ENCODE measurements at places on chromosomes 2 and 18.

DNA sequence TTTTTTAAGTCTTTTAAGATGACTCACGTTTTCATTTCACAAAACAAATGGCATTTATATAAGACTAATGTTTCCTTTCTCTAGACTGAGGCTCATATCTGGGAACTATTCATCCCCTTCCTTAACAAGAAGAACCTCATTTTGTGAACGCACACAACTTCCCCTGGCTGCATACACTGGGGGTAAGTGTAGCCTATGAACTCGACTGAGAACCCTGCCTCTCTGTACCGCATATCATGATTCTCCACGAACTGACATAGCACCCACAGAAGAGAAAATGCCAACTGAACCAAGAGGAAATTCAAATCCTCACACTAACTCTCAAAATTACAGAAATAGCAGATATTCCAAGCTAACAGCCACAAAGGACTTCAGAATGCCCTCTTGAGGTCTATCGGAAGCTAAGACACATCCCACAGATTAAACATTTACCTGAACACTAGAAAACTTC, 236.7 kb downstream of the TCF4 start:
- H3K36me3 ChIP-seq, result no peaks in the 10 kb centered on the region
- no peak overlapping the region for H3K27ac ChIP-seq
- no peak overlapping the region for H3K4me3 ChIP-seq

GRCh38 chr2:88078643-88079172, 11.1 kb downstream of the SMYD1 start:
- H3K27me3 ChIP-seq, result no peaks in the 10 kb centered on the region
- no peaks in the 10 kb centered on the region for H3K4me1 ChIP-seq
- no peak for DNase-seq
- H3K36me3 ChIP-seq, result no peaks in the 10 kb centered on the region
- H3K4me3 ChIP-seq, result no peak overlapping the region
- no peak overlapping the region for H3K27ac ChIP-seq

DNA sequence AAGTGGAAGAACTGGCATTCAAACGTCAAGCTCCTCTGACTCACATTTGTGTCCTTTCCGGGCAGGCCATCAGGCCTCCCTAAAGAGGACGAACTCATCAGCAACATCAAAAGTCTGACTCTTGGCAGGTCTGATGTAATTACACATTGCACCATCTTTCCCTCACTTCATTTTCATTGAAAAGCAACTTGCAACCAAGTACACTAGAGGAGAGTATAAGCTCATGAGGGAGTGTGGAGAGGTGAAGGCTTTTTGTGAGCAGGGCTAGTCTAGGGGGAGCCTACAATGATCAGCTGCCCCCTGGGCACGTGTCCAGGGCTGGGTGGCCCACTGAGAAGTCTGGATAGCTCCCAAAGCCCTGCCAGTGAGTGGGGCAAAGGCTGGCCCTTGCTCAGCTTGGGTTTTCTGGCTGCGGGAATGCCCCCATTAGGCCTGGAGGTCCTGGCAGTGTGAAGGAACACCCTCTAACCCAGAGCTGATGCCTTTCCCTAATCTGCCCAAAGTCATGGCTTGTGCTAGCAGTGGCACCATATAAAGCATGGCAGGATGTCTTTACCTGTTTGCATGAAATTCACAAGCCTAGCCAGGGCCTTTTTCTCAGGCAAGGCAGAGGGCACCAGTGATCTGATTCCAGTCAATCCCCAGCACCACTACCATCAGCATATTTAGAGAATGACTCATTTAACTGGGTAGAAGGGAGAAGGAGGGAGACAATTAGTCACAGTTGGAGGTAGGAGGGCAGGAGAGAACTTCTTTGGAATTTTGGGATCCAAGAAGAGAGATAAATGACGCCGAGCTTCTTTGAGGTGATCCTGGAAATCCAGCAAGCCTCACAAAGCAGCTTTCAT, 8.5 kb upstream of the DAW1 start:
- DNase-seq, result no peak
- peaks cover 37% of the 10 kb centered on the region for H3K4me1 ChIP-seq

GRCh38 chr2:121298476-121298875, 13.5 kb upstream of the TFCP2L1 start:
- DNase-seq, result peak; percentile 31
- no peaks in the 10 kb centered on the region for H3K36me3 ChIP-seq
- no peaks in the 10 kb centered on the region for H3K4me1 ChIP-seq
- H3K4me3 ChIP-seq, result no peak overlapping the region

DNA sequence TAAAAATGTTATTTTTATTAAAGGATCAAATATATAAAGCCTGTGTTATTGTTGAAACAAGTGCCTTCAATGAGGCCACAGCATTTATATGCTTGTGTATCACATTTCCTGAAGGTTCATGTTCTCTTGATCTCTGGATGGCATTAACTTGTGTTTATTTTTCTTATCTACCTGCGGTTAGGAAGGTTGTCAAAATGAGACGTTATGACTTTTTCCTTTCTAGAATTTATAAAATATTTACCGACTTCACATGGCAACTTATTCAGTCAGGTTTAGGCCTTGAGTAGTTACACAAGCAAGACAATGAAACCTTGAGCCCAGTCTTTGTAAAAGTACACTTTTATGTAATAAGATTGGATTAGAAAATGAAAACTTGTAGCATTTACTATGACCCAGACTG, 196.4 kb upstream of the ACVR2A start:
- no peaks in the 10 kb centered on the region for H3K4me1 ChIP-seq
- no peak overlapping the region for H3K27ac ChIP-seq
- H3K27me3 ChIP-seq, result no peaks in the 10 kb centered on the region
- H3K36me3 ChIP-seq, result no peaks in the 10 kb centered on the region

- H3K27me3 ChIP-seq, result no peaks in the 10 kb centered on the region
- H3K27ac ChIP-seq, result no peak overlapping the region
- H3K4me3 ChIP-seq, result no peak overlapping the region
- no peak for DNase-seq
These were observed 78.4 kb downstream of the TGFA start for GRCh38 chr2:70475266-70475665.

- H3K36me3 ChIP-seq, result no peaks in the 10 kb centered on the region
- H3K4me3 ChIP-seq, result peak overlapping the region; percentile 5
- peak overlapping the region; percentile 89 for H3K27ac ChIP-seq
- H3K4me1 ChIP-seq, result peaks cover 55% of the 10 kb centered on the region
- DNase-seq, result peak; percentile 91
These were observed 50.3 kb upstream of the FOSL2 start for GRCh38 chr2:28342081-28342967.

DNA sequence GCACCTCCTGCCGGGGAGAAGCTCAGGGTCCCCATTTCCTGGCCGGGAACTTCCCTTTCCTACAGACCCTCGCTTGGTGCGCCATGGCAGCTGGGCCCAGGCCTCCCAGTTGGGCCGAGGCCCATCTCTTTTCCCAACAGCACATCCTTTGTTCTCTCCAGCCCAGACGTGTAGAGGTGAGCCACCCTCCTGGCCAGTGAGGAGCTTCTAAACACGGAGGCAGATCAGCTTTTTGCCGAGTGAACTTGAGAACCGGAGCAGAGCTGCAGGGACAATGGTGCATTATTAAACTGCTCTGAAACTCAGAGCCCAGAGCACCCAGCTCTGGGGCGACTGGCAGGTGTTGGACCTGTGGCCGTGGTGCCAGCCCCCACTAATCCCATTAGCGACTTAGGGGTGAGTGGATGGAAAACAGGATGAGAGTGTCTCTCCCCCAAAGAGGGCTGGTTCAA, 25.4 kb downstream of the SH3BP4 start:
- H3K4me1 ChIP-seq, result peaks cover 48% of the 10 kb centered on the region
- no peak overlapping the region for H3K4me3 ChIP-seq
- H3K36me3 ChIP-seq, result no peaks in the 10 kb centered on the region
- no peak for DNase-seq

GRCh38 chr2:233823731-233824121, 30.6 kb downstream of the HJURP start:
- no peaks in the 10 kb centered on the region for H3K27me3 ChIP-seq
- no peaks in the 10 kb centered on the region for H3K36me3 ChIP-seq
- H3K27ac ChIP-seq, result no peak overlapping the region

DNA sequence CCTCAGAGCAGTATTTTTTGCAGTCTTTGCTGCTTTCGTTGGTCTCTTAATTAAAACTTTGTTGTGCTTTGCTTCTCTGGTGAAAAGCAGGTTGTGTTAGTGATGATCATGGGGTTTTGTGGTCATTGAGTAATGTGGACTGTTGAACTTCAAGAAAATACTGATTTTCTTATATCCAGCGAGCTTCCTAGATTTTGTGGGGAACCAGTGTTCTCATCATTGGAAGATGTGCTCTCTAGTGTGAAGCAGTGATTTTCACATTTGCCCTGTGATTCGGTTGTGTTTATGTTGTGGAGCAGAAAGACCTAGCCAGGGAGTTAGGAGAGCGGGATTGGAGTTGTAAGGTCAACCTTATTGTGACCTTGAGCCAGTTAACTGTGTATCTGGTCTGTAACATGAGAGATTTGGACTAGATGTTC, 12.4 kb downstream of the ASAP2 start:
- no peaks in the 10 kb centered on the region for H3K36me3 ChIP-seq
- DNase-seq, result no peak
- no peak overlapping the region for H3K4me3 ChIP-seq
- H3K4me1 ChIP-seq, result peaks cover 3% of the 10 kb centered on the region

DNA sequence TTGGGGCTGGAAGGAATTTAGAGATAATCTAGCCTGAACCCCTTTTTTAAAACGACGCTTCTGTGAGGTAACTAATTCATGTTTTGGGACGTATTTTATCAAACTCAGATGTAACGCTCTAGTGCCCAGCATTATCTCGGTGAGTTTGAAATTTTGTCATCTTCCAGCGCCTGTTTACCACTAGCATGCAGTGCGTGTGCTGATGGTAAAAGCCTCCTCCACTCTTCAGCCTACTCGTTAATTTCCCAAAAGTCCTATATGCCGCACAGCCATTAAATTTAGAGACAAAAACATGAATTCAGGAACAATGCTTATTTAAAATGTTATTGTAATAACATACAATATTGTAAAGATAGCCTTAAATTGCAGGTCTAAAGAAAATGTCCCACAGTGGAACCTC, 2.8 kb downstream of the ZCCHC2 start:
- peak overlapping the region; percentile 96 for H3K4me3 ChIP-seq
- peak overlapping the region; percentile 99 for H3K27ac ChIP-seq
- H3K4me1 ChIP-seq, result peaks cover 5% of the 10 kb centered on the region
- no peaks in the 10 kb centered on the region for H3K27me3 ChIP-seq

DNA sequence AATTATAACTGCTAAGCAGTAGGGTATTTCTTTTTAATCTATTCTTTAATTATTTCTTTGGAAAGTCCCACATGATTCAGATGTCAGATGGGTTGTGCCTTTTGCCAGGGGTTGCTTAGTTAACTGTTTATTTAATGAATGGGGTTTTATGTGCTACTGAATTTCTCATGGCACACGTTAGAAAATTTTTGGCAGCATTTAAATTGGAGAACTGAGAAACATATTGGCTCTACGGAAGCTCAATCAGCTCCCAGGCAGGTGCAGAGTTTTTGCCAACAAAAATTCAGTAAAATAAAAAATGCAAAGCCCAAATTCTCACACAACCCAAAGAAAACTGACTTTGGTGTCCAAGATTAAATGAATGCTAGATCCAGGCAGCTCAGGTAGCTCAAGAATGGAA, 467.2 kb downstream of the NRXN1 start:
- DNase-seq, result no peak
- no peaks in the 10 kb centered on the region for H3K27me3 ChIP-seq
- no peaks in the 10 kb centered on the region for H3K4me1 ChIP-seq
- no peaks in the 10 kb centered on the region for H3K36me3 ChIP-seq
- H3K27ac ChIP-seq, result no peak overlapping the region

DNA sequence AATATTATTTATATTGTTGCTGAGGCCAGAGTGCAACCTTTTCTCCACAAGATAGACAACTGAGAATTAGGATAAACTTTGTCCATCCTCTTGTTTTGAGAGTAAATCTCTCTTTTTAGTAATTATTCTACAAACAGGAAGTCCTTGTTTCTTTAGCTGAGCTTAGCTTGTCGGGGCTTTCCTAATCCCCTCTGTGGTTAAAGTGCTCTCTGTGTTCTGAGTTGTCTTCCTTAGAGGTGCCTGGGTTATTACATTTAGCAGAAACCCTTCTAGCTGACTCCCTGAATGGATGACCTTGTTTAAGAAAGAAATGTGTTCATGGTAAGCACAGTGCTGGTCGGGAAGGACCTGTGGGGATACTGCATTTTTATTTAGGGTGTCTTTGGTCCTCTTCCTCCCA, 12.7 kb downstream of the USP39 start:
- peaks cover 100% of the 10 kb centered on the region for H3K36me3 ChIP-seq
- H3K4me1 ChIP-seq, result no peaks in the 10 kb centered on the region
- no peaks in the 10 kb centered on the region for H3K27me3 ChIP-seq
- no peak overlapping the region for H3K4me3 ChIP-seq
- DNase-seq, result no peak
- no peak overlapping the region for H3K27ac ChIP-seq

DNA sequence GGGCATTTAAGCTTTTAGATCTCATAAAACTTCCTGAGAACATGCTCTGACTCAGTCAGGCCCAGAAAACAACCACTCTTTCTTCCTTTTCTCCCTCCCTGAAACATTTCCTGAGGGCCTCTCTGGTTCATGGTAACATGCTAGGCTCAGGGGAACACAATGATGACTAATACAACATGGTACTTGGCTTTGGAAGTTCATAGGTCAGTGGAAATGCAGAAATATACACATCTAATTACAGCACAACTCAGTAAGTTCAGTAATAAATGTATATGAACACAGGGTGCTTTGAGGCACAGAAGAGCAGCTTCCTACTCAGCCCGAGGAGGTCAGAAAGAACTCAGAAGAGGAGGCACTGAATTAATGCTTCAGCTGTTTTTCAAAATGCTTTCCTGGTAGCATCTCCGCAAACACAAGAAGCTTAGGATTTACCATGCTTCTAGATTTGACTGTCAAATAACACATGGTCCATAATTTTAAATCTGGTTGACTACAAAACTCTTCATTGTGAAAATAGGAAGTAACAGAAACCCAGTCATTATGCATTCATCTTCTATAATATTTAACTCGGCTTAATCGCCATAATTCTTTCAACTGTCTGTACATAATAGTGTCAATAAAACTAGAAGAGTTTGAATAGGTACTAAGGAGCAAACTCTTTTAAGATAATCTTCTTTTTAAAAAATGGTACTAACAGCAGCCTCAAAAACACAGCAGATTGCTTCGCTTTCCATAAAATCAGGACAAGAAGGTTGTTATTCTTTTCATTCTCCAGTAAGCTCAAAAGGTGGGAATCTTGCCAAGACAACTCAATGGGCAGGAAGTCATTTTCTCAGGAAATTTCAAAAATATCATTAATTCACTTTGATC, 251.3 kb downstream of the DLGAP1 start:
- no peak overlapping the region for H3K4me3 ChIP-seq
- no peaks in the 10 kb centered on the region for H3K27me3 ChIP-seq
- no peaks in the 10 kb centered on the region for H3K4me1 ChIP-seq
- no peaks in the 10 kb centered on the region for H3K36me3 ChIP-seq
- H3K27ac ChIP-seq, result no peak overlapping the region

GRCh38 chr2:8265476-8266226, 416.2 kb upstream of the ID2 start:
- H3K27me3 ChIP-seq, result no peaks in the 10 kb centered on the region
- no peak overlapping the region for H3K27ac ChIP-seq
- H3K4me1 ChIP-seq, result peaks cover 3% of the 10 kb centered on the region
- no peak for DNase-seq
- H3K36me3 ChIP-seq, result no peaks in the 10 kb centered on the region
- no peak overlapping the region for H3K4me3 ChIP-seq
